Stimulated activated CD8-positive, alpha-beta memory T cell treated with anti-CD3 and anti-CD28 coated beads, Interleukin-15, amount 100 ng/mL, for 1 hour (primary cell): ENCODE measurements at places on chromosomes 12 and 14.

- DNase-seq: no peak
Observed at GRCh38 chr12:28870839-28871440, 278.1 kb upstream of the FAR2 start.

DNA sequence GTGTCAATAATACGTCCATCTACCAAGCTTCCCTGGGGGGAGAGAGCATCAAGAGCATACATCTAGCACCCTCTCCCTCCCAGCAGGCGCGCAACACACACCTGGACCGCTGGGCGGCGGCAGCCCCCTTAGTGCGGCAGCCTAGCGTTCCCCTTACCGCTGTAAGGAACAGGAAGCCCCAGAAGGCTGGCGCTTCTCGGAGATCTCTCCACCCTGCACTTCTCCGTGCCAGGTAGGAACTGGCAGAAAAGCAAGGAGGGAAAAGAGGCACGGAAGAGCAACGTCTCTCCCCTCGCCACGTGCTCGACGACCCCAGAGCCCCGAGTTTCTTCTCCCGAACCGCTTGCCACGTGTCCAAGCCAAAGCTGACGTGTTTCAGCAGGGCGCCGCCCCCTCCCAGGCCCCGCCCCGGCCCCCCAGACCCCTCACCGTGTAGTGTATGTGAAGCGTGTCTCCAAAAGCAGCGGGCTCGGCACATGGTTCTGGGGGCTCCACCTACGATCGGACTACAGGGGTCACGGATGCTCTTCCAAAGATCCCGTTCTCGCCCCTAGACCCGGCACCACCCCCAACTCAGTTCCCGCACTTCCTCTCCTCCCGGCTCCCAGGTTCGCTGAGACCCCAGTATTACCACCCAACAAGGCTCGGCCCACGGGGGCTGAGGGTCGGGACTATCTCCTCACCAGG is 532 bp downstream of the FKBP11 start:
- peak; percentile 67 for DNase-seq

DNA sequence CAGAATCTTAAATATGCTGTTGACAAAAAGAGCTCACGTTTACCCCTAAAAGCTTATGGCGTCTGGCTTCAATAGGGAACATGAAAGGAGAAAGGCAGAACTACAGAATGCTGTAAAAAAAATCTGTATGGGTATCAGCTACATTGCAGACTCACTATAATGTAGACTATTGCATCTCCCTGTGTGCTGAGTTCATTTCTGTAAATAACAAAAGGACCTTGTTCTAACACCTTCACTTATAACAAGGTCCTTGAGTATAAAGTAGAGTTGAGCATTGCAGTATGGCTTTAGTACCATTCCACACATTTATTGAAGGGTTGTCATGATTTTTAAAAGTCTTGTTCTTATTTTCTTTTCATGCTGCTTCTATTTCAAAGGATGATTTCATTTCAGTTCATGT is 165.3 kb downstream of the NPAS3 start:
- no peak for DNase-seq

DNA sequence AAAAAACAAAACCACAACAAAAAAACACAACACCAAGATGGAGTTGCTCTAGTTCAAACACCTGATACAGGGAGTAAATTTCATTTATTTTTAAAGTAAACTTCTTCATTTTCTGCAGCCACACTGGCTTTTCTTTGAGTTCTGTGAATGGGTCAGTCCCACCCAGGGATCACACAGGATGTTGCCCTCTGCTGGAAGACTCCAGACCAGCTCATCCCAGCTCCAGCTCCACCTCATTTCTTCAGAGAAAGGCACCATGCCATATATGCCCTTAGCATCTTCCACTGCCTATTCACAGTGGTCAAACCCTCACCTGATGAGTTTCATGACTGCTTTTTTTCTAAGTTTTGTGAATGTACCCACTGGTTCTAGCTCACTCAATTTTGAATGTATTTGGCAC is 8.0 kb downstream of the GLIPR1 start:
- no peak for DNase-seq

GRCh38 chr12:110619534-110619953 is 5.6 kb downstream of the TCTN1 start:
- no peak for DNase-seq

DNA sequence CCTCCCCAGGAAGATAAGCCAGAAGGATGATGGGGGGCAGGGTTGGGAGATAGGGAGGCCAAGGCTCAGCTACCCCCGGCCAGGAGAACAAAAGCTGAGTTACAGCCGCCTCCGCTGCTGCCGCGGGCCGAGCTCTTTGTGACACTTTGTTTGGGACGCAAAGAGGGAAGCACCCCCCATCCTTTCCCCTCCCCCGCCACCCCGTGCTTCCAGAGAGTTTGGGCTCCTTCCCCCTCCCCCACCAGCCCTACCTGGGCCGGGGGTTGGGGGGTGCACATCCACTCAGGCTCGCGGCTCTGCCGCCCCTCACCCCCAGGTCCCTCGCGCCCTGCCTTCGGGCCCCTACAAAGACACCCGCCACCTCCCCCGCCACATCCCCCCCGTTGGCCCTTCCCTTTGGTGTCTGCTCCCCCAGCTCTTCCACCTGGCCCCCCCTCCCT is 799 bp downstream of the ZNF219 start:
- no peak for DNase-seq

DNA sequence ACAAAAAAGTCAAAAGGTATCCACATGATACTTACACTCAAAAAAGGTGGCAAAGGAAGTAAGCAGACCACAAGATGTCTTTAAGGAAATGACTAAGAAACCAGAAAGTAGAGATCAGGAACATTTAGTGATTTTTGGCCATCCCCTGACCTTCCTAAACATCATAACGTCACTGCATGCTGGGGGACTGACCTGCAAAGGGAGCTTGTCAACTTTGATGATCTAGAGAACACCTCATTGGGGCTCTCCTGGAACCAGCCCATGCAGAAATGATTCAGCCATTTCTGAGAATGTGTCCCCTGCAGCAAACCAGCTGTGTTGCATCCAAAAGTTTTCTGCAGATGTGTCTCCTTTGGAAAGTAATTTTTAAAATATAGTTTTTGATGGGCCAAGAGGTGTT is 152.2 kb upstream of the RASSF8 start:
- no peak for DNase-seq

- no peak for DNase-seq
Observed at GRCh38 chr12:45988264-45988663, 2.1 kb downstream of the SCAF11 start.

DNA sequence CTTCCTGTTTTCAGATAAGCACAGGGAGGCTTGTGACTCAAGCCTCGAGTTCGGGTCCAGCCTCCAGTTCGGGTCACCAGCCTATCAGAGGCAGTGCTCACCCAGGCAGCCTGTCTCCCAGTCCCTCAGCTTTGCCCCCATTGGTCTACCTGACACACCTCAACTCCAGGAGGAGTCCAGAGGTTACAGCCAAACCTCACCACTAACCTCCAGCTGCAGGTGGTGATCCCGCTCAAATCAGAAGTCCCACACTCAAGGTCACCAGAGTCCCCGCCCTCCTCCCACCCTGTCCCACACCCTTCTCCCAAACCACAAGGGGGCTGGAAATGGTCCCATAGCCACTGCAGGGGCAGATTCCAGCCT is 42.1 kb downstream of the KDM2B start:
- no peak for DNase-seq

GRCh38 chr14:76953311-76953945 is 75.1 kb downstream of the IRF2BPL start:
- no peak for DNase-seq

GRCh38 chr14:104368751-104369100 is 210.8 kb upstream of the C14orf180 start:
- DNase-seq: no peak

DNA sequence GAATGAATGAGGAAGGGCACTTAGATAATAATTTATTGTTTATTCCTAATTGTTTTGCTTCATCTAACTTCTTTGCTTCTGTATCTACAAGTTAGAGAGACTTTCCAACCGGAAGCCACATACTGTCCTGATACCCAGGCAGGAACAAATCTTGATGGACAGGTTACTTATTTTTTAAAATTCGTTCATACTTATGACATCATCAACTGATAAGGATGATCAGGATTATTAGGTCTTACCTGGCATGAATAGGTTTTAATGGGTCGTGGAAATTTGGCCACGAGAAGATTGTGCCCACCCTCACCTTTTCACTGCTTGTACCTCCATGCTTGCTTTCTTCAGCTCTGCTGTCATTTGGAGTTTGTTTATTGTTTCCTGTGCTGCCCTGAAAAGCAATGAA is 39.3 kb downstream of the SNRPF start:
- DNase-seq: no peak

DNA sequence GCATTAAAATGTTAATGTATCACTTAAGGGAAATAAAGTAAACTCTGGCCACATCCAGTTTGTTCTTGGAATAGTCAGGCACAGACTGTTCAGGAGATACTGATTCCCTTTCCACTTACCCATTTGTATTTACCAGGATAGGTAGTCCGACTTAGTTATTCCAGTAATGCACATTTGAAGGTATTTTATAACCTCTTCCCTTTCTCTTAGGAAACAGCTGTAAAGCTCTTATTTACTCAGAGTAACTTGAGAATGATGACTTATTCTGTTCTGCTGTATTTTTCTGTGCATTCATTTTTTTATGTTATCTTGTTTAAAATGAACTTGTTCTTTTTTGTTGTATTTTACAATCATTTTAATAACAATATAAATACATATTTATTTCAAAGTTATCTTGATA is 78.0 kb downstream of the METTL25 start:
- no peak for DNase-seq

GRCh38 chr12:75908961-75909605 is 122.5 kb downstream of the PHLDA1 start:
- DNase-seq: no peak

DNA sequence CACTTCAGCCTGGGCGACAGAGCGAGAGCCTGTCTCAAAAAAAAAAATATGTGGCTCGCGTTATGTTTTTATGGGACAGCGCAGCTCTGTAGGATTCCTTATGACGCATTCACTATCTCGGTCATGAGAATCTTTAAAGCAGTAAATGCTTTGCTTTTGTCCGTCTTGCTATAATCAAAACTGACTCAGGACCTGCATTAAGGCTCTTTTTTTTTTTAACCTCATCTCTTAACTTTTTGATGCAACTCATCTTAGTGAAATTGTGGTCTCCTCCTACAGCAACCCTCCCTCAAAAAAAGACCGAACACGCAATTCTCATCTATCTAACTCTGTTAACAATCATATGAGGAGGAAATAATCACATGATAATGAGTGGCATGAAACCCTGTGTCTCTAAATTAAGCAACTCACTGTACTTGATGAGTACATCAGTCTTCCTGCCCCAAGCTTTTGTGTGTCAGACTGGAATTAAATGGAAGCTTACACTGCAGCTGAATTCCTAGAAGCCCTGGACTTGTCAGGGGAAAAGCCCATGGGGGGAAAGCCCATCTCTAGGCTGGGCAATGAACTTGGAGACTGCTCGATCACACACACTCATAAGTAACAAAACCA is 4.3 kb downstream of the P2RX4 start:
- no peak for DNase-seq

GRCh38 chr12:5554711-5555110 is 122.8 kb downstream of the NTF3 start:
- no peak for DNase-seq

- no peak for DNase-seq
Observed at GRCh38 chr12:65624554-65625086, 199.7 kb upstream of the HMGA2 start.

DNA sequence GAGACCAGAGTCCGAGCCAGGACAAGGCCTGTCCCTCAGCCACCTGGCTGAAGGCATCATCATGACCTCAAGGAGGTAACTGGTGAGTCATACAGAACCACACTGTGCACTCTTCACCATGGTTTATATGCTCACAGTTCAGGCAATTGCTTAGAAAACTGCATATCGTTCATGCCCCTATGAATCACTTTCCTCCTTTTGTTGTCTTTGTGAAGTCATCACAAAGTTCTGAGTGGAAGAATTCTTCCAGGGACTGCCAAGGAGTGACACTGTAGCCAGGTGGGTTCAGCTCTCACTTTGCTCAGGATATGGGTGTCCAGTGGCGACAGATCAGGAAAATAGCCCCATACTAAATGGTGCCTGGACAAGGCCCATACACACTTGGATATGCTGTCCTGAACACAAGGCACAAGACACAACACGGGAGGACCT is 92.5 kb downstream of the DPF3 start:
- no peak for DNase-seq

- no peak for DNase-seq
Observed at GRCh38 chr12:118827047-118827446, 154.3 kb upstream of the SRRM4 start.

DNA sequence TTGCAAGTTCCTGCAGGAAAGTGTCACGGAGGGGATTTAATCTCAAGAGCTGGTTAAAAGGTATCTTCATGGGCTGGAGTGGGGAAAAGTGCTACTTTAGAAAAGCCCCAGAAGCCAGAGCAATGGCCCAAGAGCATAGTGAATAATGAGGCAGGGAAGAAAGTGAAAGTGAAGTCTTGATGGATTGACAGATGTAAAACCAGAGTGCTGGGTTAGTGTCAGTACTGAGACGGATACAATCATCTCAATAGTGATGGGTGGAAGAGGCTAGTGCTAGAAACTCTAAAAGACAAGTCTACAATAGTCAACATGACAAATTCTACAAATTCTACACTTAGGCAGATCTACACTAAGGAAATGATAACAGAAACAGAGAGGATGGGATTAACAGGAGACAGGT is 68.1 kb downstream of the CIT start:
- DNase-seq: no peak

GRCh38 chr12:21774358-21775132 is at the start of gene KCNJ8:
KCNJ8 (minus strand) TSS chr12:21774706; CDS start chr12:21773616, 1,090 bp downstream.
- DNase-seq: no peak

DNA sequence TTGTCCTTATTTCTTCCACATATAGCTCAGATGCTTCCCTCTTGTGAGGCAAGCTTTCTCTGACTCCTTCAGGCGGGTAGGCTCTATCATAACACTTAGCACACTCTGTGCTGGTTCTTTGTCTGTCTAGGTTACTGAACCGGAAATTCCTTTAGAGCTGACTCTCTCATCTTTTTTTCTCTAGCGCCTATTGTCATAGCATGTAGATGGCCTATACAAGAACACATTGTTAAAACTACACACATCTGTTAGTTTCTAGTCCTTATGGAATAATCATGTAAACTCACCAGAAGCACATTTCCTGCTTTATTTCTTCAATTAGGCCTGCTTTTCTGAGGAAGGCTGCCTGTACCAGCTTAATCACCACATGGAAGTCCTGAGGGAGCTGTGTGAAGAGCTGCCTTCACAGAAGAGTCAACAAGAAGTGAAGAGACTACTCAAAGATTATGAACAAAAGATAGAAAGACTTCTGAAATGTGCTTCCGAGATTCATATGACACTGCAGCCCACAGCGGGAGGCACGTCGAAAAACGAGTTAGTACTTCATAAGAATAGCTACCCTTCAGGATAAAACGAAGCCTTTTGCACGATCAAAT is 143.9 kb downstream of the SYNE2 start:
- no peak for DNase-seq

GRCh38 chr14:56959869-56960268 is 149.6 kb upstream of the OTX2 start:
- DNase-seq: no peak

GRCh38 chr12:67006610-67007009 is 262.5 kb upstream of the CAND1 start:
- DNase-seq: no peak

DNA sequence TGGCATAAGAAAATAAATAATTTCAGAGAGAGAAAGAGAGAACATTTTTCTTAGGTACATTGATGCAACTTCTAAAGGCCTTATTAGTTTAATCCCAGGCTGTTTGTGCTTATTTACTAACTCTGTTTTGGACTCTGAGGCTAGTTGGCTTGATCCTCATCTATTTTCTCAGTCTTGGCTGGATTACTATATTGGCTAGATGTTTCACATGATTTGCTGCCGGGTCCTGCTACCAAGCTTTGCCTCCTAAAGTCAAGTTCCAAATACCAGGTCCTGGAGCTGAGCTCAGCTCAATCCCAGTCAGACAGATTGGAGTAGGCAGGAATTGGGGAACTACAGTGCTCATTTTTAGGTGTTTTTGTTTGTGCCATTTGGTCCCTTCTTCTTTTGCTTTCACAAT is 340.8 kb downstream of the BCAT1 start:
- DNase-seq: no peak
